ENCODE measurements at places on chromosomes 3 and 15.
A peak's percentile ranks its signal among the peaks of the same experiment; 100 is the strongest.

DNA sequence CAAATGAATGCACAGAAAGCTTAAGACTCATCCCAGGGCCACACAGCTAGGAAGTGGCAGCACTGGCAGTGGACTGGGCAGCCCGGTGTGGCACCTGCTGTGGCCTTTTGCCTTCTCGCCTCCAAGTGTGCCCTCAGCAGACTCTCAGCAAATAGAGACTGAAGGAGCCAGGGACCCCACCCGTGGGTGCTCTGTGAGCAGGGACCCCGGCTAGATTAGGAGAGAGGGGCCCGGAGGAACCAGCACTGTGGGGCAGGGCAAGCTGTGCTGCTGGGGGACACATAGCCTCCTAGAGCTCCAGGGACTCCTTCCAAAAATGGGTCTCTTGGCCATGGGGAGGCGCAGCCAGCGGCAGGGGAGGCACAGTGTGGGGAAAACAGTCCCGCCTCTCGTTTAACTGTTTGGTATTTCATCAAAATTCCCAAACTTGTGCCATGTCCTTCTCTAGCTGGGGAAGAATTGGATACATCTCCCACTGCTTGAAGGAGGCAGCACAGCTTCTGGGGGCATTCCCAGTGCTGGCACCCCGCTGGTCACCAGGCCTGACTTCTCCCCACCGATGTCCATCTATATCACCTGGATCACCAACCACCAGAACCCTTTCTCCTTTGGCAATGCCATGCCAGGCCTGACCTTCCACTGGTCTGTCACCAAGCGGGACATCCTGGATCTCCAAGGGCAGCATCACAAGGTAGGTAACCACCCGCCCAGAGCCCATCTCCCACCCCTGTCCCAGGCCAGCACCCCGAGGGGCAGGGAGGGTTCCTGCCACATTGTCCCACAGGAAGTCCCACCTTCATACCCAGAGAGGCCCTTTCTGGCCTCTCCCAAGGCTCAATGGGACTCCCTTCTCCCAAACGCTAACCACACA, 12.0 kb upstream of the TXNRD3 start:
- no peak for DNase-seq

GRCh38 chr15:27250223-27250622, 279.2 kb downstream of the GABRG3 start:
- no peak for DNase-seq

- no peak for DNase-seq
These were observed 1.3 kb downstream of the CD47 start for GRCh38 chr3:108089579-108089978.

DNA sequence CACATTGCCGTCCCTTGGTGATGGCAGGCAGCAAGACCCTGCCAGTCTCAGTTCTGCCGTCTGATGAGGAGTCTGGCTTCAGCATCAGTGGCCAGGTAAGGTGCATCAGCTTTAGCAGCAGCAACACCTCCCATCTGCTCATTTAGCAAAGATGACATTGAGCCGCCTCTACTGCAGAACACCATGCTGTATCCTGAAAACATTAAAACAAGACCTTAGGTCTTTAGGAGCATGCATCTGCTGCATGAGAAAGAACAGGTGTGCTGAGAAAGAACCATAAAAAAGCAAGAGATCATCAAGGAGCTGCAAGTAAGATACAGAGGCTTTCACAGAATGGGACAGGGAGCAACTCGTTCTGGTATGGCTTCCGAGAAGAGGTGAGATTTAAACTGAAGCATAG, 87.5 kb downstream of the SCN11A start:
- DNase-seq = no peak

DNA sequence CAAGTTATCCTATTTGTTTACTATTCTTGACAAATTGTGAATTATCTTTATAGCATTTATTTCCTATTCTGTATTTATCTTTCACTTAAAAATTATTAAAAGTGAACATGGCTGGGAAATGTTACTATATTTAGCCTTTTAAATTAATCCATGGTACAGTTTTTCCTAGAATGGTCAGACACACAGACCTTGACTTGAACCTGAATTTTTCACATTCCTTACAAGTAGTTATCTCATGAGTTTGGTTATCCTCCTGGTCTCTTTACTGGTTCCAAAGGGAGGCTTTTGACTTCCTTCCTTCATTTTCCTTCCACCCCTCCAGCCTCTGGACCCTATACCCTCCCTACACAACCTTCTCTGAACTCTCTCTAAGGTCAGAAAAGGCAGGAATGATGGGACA, 280.6 kb downstream of the SATB1 start:
- no peak for DNase-seq

DNA sequence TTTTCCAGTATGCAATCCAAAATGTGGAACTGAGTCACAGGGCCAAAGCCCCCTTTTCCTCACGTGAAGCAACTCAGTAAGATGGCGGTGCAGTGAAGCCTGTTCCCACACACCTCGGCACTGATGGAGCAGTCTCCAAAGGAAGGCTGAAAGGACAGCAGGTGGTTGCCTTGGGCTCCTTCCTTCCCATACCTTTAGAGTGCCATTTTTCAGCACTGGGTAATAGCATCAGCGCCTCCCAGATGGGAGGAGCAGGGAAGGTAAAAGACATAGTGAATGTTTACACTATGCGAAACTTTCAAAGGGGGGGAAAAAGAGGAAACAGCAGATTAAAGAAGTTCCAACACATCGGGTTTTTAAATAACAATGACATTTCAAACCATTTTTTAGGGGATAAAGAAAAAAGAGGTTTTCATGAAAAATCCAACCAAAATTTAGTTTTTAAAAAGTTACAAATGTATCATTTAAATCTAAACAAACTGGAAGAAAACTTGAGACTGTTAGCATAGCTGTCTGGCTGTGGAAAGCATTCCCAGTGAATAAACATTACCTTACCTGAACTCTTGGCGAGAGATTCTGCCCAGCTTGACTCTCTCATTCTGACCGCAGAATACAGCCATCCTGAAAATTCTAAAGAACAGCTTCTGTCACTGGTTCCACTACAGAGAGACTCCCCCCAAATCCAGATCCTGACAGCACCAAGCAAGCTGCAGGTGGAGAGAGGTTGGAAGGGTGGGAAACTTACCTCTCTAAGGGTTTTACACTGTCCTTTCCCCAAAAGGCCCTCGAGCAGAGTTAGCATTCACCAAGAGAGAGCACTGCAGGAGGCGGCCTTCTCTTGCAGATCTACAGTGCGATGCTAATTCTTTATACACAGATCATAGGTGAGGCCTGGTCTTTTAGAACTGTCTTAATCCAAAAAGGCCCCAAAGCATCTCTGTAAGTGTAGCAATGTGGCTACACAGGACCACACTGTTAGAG, 32.6 kb downstream of the ABCC5 start:
- DNase-seq = no peak

GRCh38 chr3:143604402-143605185, 243.7 kb downstream of the SLC9A9 start:
- no peak for DNase-seq

- DNase-seq = no peak
These were observed 53.8 kb downstream of the FSIP1 start for GRCh38 chr15:39728845-39729244.

- DNase-seq = no peak
These were observed 62.4 kb upstream of the DAZL start for GRCh38 chr3:16667633-16668032.

DNA sequence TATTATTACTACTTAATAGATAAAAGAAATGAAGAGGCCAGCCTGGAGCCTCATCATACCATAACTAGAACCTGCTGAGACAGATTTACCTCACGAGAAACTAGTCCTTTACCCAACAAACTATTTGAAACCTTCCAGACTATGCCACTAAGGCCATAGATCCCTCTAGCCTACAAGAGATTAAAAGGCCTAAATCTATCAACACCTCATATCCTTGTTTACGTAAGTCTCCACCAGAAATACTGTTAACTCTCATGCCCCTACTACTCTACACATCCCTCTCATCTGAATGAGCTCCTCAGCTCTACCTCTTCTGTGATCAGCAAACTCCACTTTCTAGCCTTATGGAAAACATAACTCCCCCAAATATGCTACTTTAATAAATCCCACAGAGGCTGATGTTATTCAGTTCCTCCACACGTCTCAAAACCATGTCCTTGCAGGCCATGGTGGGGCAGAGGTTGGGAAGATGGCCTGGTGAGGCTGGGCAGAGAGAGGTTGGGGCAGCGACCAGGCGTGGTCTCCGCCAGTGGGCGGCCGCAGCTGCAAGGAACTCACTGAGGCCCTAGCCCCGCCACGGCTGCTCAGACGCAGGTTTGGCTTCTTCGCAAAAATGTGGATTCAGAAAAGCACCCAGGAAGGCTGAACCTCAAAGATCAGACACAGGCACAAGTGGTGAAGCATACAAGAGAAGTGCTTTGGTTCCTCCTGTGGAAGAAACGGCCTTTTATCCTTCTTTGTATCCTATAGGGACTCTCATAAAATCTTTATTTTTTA, 65.8 kb downstream of the GSK3B start:
- no peak for DNase-seq

DNA sequence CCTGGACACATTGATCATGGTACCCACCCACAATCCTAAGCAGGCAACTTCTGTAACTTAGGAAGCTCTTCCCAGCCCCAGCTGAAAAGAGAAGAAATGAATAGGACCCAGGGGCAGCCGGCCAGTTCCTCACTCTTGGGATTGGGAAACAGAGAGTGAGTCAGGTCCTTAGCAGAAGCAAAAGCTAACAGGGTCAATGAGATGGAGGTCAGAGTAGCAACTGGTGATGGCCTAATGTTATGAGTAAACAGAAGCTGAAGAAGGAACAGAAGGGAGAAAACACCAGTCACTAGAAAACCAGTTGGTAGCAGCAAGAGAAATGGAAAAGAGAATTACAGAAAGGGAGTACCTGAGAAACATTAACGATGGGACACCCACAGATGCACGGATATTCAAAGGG, 20.0 kb downstream of the RIOX2 start:
- DNase-seq = no peak

- no peak for DNase-seq
These were observed 108.8 kb upstream of the PTPRG start for GRCh38 chr3:61452535-61453090.

GRCh38 chr3:177498037-177498857, 301.0 kb upstream of the TBL1XR1 start:
- no peak for DNase-seq

GRCh38 chr3:139292192-139292591, 51.6 kb upstream of the MRPS22 start:
- no peak for DNase-seq

DNA sequence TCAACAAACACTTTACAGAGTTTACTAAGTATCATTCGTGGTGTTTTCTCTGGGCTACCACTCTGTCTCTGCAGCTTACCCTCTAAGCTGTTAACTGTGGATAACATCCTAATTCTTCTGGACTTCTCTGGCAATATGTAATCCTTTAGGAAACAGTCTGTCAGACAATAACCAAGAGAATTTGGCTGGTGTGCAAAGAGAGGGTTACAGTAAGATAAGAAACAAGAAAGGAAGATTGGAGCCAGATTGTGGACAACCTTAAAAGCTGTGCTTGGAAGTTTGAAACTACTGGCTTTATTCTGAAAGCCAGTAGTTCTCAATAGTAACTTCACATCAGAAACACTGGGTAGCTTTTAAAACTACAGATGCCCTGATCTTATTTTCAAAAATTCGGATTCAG, 778 bp downstream of the ARL6 start:
- DNase-seq = peak; percentile 0

DNA sequence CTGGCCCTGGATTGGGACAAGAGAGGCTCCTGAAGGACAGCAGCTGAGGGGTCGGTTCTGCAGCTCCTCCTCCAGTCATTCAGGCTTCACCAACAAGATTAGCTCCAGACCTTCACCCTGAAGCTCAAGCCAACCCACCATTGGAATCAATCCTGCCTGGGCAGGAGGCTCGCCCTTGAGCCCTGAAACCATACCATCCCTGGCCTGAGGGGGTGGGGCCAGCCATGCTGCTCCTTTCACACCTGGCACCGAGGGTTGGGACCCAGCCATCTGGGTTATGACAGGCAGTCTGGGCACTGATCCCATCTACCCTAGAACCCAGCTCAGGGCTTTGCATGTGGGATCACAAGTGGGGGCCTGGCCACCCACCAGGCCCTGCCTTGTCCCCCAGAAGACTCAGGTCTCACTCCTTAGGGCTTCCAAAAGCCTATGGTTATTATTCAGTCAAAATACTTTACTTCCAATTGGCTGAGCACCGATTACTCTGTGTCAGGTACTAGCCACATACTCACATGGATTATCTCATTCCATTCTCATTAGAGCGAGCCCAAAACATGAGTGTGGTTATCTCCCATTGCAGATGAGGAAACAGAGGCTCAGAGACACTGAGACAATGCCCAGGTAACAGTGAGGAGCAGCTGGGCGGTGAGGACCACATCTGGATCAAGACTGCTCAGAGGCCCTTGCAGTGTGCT, 3.1 kb downstream of the ABHD14B start:
- DNase-seq = no peak

GRCh38 chr3:107124885-107125284, 252.4 kb upstream of the CCDC54 start:
- no peak for DNase-seq

DNA sequence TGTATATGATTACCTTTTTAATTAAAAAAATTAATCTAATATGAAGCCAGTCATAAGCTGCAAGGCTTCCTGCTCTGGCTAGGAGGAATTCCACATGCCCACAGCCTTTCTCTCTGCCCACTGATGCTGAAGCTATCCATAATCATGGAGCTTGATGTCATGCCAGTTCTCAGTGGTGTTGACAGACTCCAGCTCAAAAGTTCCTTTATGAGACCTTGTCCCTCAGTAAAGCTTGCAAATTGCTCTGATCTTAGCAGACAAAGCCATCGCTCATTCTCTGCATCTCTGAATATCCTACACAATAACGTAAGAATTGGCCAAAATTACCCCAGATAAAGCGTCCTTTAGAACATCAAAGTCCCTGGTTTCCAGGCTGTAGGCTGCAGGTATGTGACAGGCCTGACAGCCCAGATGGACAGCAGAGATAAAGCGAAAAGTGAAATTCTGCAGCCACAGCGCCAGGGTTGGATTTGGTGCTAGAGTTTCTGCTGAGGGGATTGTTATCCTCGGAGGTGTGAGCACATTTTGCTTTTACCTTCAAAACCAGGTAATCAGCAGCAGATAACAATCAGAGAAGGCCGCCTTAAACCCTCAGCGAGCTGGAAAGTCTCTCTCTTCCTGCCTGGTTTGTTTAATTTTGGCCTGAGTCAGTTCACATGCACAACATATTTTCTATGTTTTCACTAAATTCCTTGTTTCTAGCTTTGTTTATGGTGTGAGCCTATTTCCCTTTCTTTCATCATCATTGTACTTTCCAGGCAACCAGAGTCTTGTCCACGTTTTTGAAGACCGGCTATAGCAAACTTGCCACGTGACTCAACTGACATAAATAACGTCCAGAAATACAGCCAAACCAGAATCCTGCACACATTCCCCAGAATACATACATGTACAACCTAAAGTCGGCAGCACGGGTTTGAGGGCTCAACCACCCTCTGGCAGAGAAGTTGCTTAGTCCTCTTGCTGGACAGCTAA, 36.6 kb upstream of the ALDH1A3 start:
- DNase-seq = no peak

DNA sequence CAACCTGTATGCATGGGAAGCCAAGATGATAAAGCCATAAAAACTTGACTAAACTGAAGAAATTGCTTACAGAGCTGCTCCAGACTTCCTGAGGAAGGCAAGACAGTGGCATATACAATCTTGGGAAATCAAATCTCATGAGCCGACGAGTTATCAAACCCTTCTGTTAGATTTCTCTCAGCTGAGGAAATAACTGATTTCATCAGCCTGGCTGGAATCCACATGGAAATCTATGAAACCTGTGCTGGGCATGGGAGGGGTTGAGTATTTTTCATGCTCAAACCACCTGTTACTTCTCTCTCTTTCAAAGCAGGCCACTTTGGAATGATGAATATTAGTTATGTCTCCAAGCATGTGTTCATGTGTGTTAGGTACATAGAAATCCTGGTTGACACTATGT, 727.7 kb downstream of the FHIT start:
- no peak for DNase-seq
